ENCODE measurements at places on chromosomes 5 and 9.

DNA sequence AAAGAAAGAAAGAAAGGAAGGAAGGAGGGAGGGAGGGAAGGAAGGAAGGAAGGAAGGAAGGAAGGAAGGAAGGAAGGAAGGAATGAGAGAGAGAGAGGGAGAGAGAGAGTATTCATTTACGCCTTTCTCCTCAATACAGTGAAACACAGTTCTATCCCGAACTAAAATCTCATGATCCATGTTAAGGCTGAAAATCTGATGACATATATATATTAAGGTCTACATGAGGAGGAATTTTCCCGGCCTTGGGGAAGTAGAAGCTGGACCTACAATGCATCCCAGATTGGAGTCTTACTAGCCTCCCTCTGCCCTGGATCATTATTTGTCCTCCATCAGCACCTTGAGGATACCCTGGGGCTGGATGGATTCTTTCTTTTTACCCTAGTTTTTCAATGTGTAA, 95.1 kb upstream of the DAPK1 start:
- no peak for DNase-seq

DNA sequence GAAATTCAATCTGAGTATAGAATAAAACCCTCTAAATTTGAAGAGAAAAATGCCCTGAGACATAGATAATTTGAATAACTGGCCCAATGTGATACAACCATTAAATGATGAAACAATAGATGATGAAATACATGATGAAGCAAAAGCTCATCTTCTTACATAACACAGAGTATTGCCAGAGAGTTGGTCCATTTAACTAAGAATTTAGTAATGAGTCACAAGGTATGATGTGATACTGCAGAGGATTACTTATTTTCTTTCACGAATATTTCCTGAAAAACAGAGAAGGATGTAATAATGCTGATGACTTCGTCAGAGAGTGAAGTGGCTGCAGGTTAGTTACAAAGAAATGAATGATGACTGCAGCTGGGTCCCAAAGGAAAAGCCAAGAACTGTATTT, 379.3 kb downstream of the CDH12 start:
- DNase-seq: no peak

DNA sequence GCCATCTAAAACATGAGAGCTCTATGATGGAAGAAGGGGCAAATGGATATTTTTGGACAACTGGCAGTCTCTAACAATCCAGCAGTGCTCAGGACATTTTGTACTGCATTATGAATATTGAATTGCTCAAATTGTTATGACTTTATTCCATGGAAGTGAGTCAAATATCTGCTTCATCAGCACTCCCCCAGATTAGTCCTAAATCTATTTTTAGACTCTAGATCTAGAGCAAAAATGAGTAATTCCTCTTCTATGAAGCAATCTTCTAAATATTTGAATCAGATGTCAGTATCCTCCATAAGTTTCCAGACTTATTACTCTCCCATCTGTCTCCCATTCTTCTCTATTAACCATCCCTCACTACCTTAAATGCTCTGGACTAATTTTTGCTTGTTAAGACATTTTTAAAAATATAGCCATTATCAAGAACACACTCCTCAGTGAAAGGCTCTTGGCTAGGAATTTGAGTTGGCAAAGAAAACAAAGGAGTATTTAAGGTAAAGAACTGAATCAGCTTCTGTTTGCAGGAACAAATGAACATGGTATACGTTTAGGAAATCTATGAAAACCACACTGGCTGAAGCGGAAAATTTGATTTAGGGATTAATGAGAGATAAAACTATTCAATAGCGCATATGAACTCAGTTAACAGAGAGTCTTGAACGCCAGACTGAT, 300.9 kb downstream of the MCTP1 start:
- DNase-seq: peak; percentile 58

GRCh38 chr9:131854896-131855613, 115.2 kb upstream of the RAPGEF1 start:
- DNase-seq: peak; percentile 5

DNA sequence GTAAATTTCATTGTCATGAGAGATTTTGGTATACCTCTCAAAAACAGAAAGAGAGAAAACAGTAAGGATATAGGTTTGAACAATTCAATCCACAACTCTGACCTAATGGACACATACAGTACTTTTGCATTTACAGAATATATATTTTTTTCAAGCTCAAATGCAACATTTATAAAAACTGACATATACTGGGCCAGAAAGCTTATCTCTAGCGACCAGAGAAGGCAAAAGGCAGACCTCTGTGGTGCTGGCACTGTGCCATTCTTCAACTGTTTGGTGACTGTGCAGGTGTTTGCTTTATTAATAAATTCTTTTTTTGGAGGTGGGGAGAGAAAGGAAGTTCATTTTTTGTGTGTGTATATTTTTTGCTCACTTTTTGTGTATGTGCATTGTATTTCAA, 6.0 kb upstream of the PLAC8L1 start:
- DNase-seq: no peak

GRCh38 chr5:9104571-9105339, 441.1 kb downstream of the SEMA5A start:
- peak; percentile 55 for DNase-seq

- DNase-seq: no peak
Measured at GRCh38 chr9:109011231-109011671, 2.0 kb downstream of the CTNNAL1 start.

DNA sequence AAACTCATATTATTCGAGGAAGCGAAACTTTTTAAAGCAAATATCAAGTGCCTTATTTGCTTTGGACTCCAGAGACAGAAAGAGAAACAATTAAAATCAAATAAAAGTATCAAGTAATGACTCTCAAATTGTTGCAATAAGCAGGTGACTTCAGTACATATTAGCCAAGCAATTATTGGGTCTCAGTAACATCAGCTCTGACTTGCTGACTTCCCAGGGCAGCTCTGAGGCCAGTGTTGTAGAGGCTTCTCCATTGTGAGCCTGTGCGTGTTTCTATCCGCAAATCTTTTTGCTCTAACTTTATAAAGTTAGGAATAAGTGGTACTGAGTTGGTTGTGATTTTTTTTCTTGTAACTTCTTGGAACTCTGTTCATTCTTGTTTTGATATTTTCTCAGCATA, 186.8 kb upstream of the PRLR start:
- no peak for DNase-seq

GRCh38 chr5:143309661-143310431, 93.6 kb downstream of the NR3C1 start:
- peak; percentile 77 for DNase-seq

DNA sequence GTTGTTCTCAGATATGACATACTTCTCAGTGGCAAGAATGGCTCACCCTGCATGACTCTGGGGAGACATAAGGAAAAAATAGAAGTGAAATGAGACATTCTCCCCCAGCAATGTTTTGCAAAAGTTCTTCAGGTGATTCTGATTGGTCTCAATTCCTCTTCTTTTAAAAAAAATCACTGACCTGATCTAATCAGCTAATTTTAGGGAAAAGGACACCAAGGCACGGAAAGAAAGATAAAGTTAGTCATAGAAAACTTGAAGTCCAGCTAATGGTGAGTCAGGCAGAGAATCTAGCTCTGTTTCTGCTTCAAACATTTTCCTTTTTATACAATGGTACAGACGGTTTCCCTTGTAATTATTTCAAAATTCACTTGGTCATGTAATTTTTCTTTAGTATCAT, 1018.9 kb upstream of the ARRDC3 start:
- peak; percentile 62 for DNase-seq

DNA sequence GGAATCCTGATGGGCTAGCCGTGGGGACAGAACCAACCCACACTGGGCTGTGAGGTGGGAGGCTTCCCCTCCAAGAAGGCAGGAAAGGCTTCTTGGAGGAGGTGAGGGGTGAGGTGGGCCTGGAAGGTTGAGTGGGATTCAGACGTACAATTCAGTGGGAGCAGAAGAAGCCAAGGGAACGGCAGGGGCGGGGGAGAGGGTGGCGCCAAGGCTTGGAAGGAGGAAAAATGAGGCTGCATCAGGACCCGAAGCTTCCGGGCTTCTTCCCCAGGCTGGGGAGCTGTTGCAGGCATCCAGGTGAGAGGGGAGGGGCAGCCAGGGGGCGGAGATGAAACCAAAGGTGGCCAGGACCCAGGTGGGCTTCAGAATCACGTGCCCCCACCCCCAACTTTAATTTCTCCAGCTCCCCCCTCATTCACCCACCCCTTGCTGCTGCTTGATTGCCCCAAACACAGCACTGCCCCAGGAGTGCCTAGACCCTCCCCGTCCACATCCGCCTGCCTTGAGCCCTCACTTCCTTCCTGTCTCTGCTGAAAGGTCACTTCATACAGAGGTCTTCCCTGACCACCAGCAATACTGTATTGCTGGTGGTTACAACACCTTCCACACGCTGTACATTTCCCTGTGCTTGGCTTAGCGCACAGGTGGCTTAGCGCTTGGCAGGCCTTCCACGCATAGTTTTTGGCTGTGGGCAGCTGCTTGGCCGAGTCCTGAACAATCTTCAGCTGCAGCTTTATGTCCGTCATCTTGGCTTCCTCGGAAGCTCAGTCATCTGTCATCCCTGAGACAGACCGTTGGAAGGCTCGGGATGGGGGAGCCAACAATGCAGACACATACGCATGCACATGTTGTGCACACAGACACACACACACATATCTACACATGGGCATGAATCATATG, 193.5 kb downstream of the RGS3 start:
- DNase-seq: no peak

DNA sequence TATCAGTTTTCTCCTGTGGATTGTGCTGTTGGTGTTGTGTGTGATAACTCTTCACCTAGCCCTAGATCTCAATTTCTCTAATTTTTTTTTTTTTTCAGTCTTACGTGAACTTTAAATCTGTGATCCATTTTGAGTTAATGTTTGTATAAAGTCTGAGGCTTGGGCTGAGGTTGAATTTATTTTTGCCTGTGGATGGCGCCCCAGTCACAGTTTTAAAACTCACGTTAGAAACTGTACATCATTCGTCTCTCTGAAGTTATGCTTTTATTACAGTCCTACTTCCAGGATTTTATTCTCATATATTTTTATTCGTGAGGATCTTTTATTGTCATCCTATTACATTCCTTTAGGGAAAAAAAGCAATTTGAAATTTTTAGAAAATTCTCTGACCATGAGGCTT, 103.1 kb downstream of the EHMT1 start:
- no peak for DNase-seq

DNA sequence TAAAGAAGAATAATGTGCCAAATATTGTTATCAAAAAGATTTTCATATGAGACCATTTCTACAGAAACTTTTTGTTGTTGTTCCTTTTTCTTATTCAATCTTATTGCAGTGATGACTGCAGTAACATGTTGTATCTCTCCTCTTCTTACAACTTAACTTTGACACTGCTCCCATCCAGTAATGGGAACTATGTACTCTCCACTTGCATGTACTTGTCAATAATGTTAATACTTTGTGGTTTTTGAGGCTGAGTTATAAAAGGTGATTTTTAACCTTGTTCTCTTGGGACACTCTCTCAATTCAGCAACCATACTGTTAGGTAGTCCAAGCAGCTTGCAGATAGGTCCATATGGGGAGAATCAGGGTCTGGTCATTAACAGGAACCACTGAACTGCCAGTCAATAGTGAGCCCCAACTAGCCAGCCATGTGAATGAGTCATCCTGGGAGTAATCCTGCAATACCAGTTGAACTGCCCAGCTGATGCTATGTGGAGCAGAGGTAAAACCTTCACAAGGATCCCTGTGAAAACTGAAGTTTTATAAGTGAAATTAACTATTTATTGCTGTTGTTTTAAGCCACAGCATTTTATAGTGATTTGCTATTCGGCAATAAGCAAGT, 199.6 kb upstream of the DAB2 start:
- DNase-seq: peak; percentile 8

DNA sequence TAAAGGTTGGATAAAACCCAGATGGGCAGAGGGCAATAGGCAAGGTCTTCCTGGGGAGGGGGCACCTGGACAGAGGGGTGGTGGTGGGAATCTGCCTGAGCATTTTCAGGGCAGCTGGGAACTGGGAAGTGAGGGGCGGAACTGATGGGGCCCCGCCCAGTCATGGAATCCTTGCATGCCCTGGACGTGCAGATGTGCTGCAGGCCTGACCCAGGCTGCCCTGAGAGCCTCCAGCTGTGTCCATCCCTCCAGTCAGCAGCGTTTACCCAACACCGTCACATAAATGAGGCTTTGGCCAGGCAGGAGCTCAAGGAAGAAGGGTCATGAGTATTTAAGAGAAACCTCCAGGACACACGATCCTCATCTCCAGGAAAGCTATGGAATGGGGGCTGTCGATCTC, 70.3 kb downstream of the DAB2IP start:
- peak; percentile 54 for DNase-seq

GRCh38 chr9:14652729-14653377, 40.4 kb downstream of the ZDHHC21 start:
- DNase-seq: peak; percentile 24

DNA sequence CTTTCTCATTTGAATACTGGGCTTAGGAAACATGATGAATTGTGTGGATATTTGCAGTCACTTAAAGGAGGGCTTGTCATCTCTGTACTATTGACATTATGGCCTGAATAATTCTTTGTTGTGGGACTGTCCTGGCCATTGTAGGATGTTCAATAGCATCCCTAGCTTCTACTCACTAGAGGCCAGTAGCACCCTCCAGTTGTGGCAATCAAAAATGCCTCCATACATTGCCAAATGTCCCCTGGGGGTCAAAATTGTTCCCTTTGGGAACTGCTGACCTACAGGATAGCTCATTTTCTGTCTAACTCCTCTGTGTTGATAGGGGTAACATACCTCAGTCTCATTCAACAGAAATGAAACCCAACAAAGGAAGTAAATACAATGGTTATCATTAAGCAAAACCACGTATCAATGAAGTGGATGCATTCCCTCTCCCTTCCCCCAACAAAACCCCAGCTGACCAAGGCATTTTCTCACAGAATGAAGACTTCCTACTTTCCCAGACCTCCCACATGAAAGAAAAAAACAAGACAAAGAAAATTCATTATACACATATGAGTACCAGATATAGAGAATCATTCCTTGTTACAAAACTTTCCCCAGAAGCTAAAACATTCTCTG, 18.1 kb downstream of the FYB1 start:
- DNase-seq: no peak

DNA sequence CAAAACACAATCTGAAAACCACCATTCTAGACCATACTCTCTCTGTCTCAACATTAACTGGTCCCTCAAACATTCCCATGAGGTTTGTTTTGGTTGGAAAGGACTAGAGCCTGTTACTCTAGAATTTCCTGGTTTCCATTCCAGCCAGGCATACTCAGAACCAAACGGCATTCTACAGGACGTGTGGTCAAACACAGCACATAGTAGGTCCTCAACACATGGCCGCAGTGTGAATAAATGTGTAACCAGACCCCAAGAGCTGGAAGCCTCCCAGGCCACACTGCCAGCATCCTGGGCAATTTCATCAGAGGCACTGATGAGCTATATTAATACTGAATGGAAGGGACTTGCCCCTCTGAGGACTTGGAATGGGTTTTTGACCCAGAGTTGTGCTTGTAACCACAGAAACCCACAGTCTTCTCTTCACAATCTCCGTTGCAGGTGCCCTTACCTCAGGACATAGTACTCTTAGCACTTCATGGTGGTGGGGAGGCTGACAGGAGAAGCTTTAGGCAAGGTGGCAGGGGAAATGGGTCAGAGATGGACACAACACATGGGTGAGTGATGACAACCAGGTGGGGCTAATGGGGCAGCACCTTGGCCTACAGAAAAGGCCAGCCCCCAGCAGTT, 66.0 kb downstream of the ZNF366 start:
- DNase-seq: peak; percentile 31
